ENCODE measurements at places on chromosomes 12 and 14. TPM values are rescaled to one million over a fixed set of nuclear protein-coding genes. Genes with fewer than 3 reads are reported as not detected.

The OR4K1 gene
- not detected for total RNA-seq

The HOXC12 gene
- total RNA-seq, result not detected

DNA sequence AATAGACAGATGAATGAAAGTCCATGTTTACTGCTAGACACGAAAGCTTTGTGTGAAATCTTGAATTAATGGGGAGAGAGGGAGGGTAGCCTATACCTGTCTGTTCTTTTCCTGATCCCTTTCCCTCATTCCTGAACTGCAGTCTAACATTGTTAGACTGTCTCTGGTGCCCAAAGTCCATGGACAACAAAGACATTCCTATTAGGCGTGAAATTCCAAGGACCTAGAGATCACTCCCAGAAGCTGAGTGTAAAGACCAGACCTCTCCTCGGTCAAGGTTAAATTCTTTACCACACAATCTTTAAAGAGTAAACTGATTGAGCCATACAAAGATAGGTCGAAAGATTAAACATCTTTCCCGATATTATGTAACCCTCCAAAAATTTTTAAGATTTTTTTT lies 270.7 kb upstream of the GARIN2 start:
- H3K36me3 ChIP-seq, result peaks cover 24% of the 10 kb centered on the region
- no peak for DNase-seq
- H3K27ac ChIP-seq, result no peak overlapping the region
- no peak overlapping the region for H3K4me3 ChIP-seq
- H3K4me1 ChIP-seq, result no peaks in the 10 kb centered on the region

DNA sequence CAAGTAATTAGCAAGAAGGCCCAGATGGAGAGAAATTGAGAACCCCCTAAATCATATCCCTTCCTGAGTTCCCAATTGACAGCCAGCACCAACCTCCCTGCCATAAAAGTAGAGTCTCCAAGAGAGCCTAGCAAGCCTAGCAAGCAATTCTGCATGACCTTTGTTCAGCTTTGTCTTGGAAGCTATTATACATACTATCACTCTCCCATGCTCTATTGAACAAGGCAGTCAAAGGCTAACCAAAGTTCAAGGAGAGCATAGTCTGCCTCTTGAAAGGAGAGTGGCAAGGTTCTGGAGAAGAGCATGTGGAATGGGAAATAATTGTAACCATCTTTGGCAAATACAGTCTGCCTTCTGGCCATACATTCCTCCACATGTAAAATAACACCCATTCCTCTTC lies 7.8 kb downstream of the ACOT4 start:
- H3K27me3 ChIP-seq, result no peaks in the 10 kb centered on the region
- H3K4me3 ChIP-seq, result no peak overlapping the region
- no peaks in the 10 kb centered on the region for H3K36me3 ChIP-seq

DNA sequence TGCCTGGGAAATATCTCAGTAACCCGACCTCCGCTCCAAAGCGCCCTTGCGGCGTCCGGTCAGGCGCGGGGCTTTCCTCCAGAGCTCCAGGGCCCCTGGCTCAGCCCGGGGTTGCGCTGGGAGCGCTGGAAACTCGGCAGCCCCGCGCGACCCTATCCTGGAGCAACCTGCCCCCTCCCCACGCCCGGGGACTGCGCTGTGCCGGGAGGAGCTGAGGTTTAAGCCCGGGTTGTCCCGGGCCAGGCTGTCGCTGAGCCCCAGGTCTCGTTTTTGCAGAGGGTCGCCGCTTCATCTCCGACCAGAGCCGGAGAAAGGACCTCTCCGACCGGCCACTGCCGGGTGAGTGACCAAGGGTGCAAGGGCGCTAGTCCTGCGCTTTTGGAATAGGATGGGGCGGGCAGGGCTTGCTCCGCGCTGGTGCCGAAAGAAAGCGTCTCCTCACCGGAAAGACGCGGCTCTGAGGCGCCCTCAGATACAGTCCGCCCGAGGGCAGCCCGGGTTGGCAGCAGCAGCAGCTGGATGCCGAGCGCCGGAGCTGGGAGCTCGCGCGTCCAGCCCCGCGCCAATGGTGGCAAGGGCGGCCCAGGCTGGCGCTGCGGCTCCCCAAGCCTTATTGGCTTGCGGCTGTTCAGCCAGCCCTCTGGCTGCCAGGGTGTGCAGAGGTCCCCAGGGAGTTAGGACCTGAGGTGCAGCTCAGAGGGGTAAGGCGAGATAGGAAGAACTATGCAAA lies 1.5 kb downstream of the SPX start:
- H3K27me3 ChIP-seq, result peaks cover 20% of the 10 kb centered on the region
- no peak overlapping the region for H3K27ac ChIP-seq
- H3K4me1 ChIP-seq, result peaks cover 2% of the 10 kb centered on the region
- DNase-seq, result peak; percentile 74
- H3K4me3 ChIP-seq, result peak overlapping the region; percentile 59

GRCh38 chr14:88856786-88857366 lies 32.4 kb downstream of the TTC8 start:
- H3K36me3 ChIP-seq, result peaks cover 6% of the 10 kb centered on the region
- no peak for DNase-seq
- H3K27ac ChIP-seq, result no peak overlapping the region
- H3K4me1 ChIP-seq, result no peaks in the 10 kb centered on the region
- H3K27me3 ChIP-seq, result no peaks in the 10 kb centered on the region

The OR6C2 gene
- total RNA-seq, result not detected

- no peak overlapping the region for H3K4me3 ChIP-seq
- no peak overlapping the region for H3K27ac ChIP-seq
- no peaks in the 10 kb centered on the region for H3K27me3 ChIP-seq
- no peaks in the 10 kb centered on the region for H3K4me1 ChIP-seq
- no peaks in the 10 kb centered on the region for H3K36me3 ChIP-seq
Observed at GRCh38 chr12:77388445-77389265, 323.3 kb upstream of the E2F7 start.

DNA sequence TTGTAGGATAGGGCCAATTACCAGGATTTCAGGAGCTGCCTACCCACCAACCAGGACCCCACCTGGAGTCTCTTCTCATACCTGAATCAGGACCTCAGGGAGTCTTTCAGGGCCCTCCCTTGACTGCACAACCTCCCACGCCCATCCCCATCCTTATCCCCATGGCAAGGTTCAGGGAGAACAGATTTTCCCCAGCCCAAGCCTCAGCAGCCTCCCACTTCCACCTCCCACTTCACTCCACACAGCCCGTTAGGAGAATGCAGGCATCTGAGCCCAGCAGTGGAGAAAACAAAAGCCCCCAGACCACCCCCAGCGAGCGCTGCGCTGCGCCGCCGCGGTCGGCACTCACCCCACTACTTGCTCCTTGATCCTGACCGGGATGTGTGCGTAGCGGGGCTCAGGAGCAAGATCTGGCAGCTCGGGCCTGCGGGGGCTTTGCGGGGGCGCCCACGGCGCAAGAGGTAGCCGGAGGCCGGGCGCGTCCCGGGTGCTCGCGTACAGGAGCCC lies 1.4 kb downstream of the B4GALNT1 start:
- peaks cover 59% of the 10 kb centered on the region for H3K27me3 ChIP-seq
- H3K4me3 ChIP-seq, result peak overlapping the region; percentile 73

- no peaks in the 10 kb centered on the region for H3K36me3 ChIP-seq
- H3K27ac ChIP-seq, result no peak overlapping the region
- no peak for DNase-seq
Observed at GRCh38 chr14:104253901-104254353, 115.5 kb downstream of the KIF26A start.

DNA sequence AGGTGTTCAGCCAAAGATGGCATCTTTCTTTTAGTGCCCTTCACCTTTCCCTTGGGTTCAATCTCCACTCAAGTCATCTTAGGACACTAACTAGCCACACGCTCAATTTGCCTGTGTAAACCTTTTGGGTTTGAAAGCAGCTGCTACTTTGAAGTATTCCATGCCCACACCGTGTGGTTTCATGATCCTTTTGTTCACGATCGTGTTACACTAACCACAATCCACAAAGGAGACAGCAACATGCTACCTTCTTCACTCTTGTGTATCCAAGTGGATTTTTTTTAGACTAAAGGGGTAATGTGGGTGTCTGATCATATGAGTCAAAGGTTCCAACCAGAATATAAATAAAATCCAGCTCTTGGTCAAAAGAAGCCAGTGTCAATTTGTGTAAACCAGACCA lies 122.7 kb upstream of the FAR2 start:
- H3K4me1 ChIP-seq, result peaks cover 14% of the 10 kb centered on the region
- H3K27ac ChIP-seq, result no peak overlapping the region
- DNase-seq, result no peak
- peaks cover 2% of the 10 kb centered on the region for H3K27me3 ChIP-seq
- no peaks in the 10 kb centered on the region for H3K36me3 ChIP-seq

- no peaks in the 10 kb centered on the region for H3K36me3 ChIP-seq
- no peaks in the 10 kb centered on the region for H3K4me1 ChIP-seq
- no peak for DNase-seq
Observed at GRCh38 chr12:71057330-71057729, 100.5 kb downstream of the TSPAN8 start.

DNA sequence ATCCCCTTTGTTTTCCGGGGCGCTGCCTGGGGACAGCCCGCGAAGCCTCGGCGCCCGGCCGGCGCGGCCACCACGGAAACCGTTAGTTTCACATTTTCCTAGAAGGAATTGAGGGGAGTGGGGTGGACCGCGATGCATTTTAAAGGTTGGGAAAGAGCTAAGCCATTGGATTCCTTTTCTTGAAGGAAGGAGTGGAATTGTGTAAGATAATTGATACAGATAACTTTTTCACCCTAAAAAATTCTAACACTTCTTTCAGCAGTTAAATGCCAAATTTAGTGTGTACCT lies 137.1 kb downstream of the MON2 start:
- peaks cover 35% of the 10 kb centered on the region for H3K4me1 ChIP-seq
- peak overlapping the region; percentile 86 for H3K4me3 ChIP-seq
- DNase-seq, result no peak
- H3K36me3 ChIP-seq, result no peaks in the 10 kb centered on the region
- no peaks in the 10 kb centered on the region for H3K27me3 ChIP-seq

GRCh38 chr14:50342221-50343078 lies 30.3 kb downstream of the DMAC2L start:
- DNase-seq, result peak; percentile 79
- peaks cover 26% of the 10 kb centered on the region for H3K4me1 ChIP-seq
- H3K4me3 ChIP-seq, result no peak overlapping the region
- no peaks in the 10 kb centered on the region for H3K27me3 ChIP-seq

GRCh38 chr12:117809509-117809908 lies 159.3 kb downstream of the KSR2 start:
- peaks cover 18% of the 10 kb centered on the region for H3K27me3 ChIP-seq
- DNase-seq, result no peak
- no peaks in the 10 kb centered on the region for H3K4me1 ChIP-seq
- no peak overlapping the region for H3K4me3 ChIP-seq
- no peak overlapping the region for H3K27ac ChIP-seq

DNA sequence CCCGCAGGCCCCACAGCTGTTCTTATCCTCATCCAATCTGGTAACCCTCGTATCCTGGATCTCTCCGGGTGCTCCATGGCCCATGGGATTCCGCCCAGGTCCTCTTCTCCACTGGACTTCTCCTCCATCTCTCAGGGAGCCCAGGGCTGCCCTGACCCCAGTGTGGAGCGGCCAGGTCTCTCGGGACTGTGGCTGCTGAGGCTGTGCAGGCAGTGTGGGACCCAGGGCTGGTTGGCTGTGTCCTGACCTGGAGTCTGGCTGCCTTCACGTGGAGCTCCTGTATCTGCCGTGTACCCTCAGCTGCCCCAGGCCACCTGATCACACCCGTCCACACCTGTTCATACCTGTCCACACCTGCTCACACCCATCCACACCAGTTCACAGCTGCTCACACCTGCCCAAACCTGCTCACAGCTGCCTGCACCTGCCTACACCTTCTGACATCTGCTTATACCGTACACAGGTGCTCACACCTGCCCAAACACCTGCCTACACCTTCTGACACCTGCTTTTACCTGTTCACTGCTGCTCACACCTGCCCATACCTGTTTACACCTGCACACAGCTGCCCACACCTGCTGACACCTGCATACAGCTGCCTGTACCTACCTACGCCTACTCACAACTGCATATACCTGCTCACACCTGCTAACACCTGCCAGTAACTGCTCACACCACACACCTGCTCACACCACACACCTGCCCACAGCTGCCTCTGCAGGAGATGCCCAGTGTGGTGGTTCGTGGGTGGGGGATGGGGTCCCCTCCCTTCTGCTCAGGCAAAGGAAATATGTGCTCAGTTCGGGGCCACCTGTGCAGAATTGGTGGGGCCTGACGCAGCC lies 92.2 kb downstream of the GALNT9 start:
- no peak for DNase-seq
- no peaks in the 10 kb centered on the region for H3K4me1 ChIP-seq
- H3K36me3 ChIP-seq, result no peaks in the 10 kb centered on the region
- no peak overlapping the region for H3K4me3 ChIP-seq
- no peaks in the 10 kb centered on the region for H3K27me3 ChIP-seq

DNA sequence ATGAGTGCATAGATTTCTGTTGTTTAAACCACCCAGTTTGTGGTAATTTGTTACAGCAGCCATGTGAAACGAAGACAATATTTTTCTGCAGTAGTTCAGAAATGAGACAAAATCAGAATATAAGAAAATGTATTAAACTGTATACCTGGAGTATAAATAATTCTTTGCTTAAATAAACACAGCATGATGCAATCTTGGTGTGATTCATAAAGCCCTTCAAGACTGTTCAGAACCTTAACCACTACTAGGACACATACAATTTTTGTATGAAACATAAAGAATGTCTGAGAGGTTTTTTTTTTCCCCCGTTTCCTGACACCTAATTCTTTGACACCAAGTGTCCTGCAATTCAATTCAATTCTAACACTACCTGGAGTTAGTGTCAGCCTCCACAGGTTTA lies 10.5 kb downstream of the C12orf75 start:
- no peaks in the 10 kb centered on the region for H3K27me3 ChIP-seq
- DNase-seq, result no peak

DNA sequence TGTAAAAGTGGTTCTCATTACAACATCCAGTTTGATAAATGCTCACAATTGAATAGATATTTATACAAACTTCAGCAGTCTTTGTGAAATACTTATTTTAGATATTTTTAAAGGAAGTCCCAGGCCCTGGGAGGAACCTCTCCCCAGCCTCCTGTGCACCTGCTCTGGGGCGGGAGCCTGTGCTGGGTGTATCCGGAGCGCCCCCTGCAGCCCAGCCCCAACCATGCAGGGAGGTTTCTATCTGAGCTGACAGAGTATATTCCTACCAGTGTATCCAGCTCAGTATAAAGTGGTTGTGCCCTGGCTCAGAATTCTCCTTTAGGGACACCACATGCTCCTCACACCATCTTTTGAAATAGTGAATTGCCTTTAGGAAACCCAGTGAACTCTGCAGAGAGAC lies 851.8 kb downstream of the TMEM121 start:
- no peak overlapping the region for H3K27ac ChIP-seq
- peaks cover 23% of the 10 kb centered on the region for H3K4me1 ChIP-seq
- no peaks in the 10 kb centered on the region for H3K36me3 ChIP-seq
- peak; percentile 74 for DNase-seq

GRCh38 chr14:73230051-73230450 lies 7.3 kb upstream of the PAPLN start:
- no peaks in the 10 kb centered on the region for H3K4me1 ChIP-seq
- H3K27ac ChIP-seq, result no peak overlapping the region
- no peak for DNase-seq
- H3K27me3 ChIP-seq, result peaks cover 11% of the 10 kb centered on the region
- peaks cover 3% of the 10 kb centered on the region for H3K36me3 ChIP-seq
